SK-MEL-5 (cell line): ENCODE measurements at places on chromosomes 3 and 15. TPM values are rescaled to one million over a fixed set of nuclear protein-coding genes. Genes with fewer than 3 reads are reported as not detected.
A peak's percentile ranks its signal among the peaks of the same experiment; 100 is the strongest.

DNA sequence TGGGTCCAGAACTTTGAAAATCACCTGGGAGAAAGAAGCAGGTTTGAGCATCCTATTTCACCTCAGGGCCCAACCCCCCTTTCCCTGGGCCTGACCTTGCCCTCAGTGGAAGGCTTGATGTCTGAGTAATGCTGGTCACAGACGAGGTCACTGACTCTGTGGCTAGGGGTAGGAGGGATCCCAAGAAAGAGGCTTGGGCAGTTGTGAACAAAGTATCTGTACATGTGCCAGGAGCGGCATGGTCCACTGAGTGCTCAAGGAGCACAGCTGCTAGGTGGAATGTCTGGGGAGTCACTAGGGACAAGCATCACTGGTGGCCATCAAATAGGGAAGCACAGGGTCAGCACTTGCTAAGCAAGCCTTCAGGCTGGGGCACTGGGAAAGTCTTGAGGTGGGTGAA lies 7.3 kb downstream of the CCDC71 start:
- no peak for DNase-seq

DNA sequence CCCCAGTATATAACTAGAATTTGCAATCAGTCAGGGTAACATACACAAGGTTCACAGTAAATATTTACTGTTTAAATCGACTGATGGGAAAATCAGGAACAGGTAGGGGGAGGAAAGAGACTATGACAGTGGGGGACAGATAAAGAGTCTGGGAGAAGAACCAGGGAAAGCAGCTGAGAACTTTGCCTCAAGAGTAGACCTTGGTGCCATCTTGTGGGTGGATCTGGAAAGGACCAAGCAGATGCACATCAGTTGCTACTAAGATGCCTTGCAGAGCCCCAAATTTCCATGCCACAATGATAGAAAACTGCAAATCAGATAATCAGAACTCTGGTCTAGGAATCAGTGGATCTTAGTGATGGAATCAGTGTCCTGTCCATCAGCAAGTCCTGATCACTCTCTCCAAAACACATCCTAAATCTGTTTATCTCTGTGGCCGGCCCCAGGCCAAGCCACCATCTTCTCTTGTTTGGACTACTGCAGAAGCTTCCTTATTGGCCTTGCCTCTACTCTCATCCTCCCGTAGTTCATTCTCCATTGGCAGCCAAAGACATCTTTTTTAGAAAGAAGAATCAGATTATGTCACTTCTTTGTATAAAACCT lies 62.7 kb downstream of the PDE8A start:
- peak; percentile 83 for DNase-seq

DNA sequence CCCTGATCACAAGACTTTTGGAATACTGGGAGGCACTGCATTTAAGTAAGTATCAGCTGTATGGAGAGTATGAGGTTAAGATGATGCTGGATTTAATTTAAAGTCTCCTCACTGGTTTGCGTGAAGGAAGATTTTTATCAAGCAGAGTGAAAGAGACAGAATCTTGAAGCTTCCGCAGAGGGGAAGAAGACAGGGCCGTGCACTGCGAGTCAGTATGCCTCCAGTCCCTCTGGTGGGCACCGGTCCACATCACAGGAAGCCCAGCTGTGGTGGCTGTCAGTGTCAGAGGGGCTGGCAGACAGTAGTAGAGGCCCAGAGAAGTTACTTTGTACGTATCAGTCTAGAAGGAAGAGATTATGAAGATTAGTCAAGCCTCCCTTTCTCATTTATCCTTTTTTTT lies 379.0 kb upstream of the TPRG1 start:
- no peak for DNase-seq

The TMCC1 gene
- total RNA-seq = 9.2 and 10.6 TPM in 2 replicates

DNA sequence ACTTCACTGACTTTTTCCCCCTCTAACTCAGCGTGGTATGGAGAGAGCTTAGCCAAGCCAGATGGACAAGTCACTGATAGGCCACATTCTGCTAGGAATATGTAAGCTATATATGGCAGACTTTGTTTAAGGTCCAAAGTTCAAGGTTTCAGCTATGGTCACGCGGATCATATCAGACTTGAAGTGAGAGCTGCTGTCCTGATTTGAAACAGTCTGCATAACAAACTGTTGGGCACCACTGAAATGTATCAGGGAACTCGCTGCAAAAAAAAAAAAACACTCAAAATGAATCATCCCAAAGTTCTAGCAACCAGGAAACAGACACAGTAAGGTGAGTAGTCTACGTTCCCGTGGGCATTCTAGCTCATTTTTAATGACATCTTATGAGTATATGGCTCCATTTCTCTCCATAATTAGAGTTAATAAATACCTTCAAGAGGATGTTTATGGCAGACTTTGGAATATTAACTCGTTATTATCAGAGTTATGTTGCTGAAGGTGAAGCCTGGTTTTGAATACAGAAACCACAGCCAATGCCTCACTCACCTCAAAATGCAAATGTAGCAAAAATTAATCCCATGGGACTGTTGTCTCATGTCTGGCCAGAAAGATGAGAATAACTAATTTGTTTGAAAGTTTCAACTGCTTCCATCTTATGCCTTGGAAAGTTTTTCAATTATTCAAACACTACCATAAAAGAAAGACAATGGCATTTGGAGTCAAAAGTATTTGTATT lies 12.3 kb downstream of the DPH3 start:
- no peak for DNase-seq

The GAP43 gene
- total RNA-seq = not detected in 2 replicates

The C2CD4B gene
- not detected in 2 replicates for total RNA-seq

DNA sequence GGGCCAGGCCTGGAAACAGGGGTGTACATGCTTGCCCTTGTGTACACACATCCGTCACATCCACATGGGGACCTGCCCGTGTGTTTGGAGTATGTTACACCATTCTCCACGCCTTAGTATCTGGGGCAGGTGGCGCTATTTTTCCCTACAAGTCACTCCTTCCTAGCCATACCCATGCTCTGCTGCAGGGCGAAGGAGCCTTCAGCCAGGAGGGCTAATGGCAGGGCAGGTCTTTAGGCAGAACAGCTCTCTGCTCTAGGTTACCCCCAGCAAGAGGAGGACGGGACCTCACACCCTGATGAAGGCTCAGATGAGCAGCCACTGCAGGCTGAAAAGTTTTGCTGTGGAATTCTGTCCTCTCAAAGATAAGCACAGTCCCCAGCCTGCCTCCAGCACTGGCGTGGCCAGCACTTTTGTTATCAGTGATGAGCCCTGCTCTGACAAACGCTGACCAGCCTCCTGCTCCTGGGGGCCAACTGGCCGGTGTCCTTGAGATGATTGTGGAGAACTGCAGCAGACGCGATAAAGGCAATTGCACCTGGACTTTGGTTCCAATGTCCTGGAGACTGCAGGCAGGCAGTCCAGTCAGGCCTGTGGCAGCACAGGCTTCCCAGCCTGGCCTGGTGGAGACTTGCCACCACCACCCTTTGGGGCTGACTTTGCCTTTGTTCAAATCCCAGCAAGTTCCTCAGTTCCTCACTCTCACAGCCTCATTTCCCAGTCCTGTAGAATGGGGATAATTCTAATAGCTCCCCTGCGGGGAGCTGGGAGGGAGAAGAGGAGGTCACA lies 19.8 kb upstream of the PIGZ start:
- DNase-seq = peak; percentile 68

The OR5K2 gene
- not detected in 2 replicates for total RNA-seq

- no peak for DNase-seq
These were observed 76.0 kb downstream of the SLCO3A1 start for GRCh38 chr15:91929509-91929908.

The GCNT3 gene
- total RNA-seq = 0.48 and 0.59 TPM in 2 replicates

DNA sequence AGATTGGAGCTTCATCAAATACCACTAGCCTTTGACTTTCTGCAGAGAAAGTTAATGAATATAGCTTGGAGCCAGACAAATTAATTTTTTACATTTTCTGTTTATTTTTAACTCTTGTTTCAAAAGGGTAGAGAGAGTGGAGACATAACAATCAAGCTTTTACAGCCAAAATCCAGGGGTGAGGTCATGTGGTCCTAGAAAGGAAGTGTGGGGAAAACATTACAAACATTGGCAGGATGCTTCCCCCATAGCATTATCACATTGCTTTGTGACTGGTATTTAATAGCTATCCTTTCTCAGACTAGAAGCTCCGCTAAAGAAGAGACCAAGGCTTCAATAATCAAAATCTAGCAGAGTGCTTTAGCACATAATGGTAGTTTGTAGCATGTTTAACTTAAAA lies 46.4 kb upstream of the PHLDB2 start:
- DNase-seq = no peak

The IL5RA gene
- total RNA-seq = not detected in 2 replicates

The ZNF502 gene
- total RNA-seq = 2.3 and 3.5 TPM in 2 replicates

DNA sequence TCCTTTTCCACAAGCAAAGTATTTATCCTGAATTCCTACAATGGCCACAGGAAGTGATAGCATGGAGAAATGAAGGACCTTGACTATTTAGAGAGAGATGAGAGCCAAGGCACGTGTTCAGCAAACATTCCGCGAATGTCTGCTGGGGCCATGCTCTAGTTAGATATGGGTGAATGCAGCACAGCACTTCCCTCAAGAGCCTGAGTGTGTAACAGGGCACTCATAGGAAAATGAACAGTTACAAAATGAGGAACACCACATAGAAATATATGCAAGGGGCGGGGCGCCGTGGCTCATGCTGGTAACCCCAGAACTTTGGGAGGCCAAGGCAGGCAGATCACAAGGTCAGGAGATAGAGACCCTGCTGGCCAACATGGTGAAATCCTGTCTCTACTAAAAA lies 406.9 kb downstream of the NR2F2 start:
- DNase-seq = no peak

- no peak for DNase-seq
These were observed 259.5 kb downstream of the THSD4 start for GRCh38 chr15:71374607-71375352.

GRCh38 chr15:94404733-94405283 lies 173.4 kb downstream of the MCTP2 start:
- no peak for DNase-seq

The MAGEL2 gene
- 0.88 and 0.95 TPM in 2 replicates for total RNA-seq

DNA sequence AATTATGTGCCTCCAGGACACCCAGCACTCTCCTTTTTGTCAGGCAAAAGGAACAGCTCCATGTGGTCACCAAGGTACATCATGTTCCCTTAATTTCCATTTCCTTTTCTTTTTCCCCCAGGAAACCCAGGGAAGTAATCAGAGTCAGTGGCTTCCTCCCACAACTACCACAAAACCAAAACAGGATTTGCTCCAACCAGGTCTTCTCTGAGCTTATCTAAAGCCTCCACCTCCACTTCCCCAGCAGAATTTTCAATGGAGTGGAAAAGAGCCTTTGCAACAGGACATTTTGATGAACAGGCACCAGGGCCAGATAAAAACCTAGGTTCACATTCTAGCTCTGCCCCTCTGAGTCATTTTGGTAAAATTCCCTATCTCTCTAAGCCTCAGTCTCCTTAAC lies 154.3 kb downstream of the NR2F2 start:
- no peak for DNase-seq
